Mesothelial cell of epicardium (in vitro differentiated cells): ENCODE measurements at places on chromosomes 2 and 18. TPM values are rescaled to one million over a fixed set of nuclear protein-coding genes. Genes with fewer than 3 reads are reported as not detected.

- no peak for DNase-seq
Measured at GRCh38 chr2:230922951-230923717, 1.9 kb downstream of the GPR55 start.

GRCh38 chr2:11100976-11101375 is 54.3 kb upstream of the SLC66A3 start:
- no peak for DNase-seq

DNA sequence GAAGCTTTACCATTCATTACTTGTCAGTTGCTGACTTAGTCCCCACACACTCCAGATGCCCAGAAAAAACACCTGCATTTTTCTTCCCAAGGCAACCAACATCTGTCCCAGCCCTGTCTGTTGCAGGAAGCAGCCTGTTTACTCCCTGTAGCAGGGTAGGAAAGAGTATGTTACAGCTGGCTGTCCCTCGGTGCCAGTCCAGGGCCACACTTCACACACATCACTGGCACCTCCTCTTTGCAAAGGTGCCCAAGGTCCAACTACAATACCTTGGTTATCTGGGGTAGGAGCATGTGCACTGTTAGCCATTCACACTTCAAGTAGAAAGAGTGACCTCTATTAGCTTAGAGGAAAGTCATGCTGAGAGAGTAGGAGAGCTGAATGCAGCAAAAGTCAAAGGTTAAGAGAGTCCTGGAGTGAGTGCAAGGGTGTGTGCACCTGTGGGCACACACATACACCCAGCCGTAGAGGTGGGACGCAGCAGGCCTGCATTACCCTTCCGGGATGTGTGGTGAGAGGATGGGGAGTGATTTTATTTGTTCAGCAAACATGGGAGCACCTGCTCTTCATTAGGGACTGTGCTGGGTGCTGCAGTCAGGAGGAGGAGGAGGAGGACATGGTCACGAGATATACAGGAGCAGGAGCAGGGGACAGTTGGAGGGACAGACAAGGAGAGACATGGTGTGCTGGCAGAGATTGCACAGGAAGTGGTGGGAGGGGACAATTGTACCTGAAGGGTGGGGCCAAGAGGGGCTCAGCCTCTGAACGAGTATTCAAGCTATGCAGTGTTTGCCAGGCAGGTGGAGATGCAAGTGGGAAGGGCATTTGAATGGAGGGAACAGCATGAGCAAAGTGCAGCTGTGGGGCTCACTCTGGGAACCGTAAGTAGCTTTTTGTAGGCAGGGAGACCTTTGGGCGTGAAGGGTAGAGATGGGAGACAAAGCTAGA is 69.8 kb downstream of the TSN start:
- DNase-seq, result no peak

DNA sequence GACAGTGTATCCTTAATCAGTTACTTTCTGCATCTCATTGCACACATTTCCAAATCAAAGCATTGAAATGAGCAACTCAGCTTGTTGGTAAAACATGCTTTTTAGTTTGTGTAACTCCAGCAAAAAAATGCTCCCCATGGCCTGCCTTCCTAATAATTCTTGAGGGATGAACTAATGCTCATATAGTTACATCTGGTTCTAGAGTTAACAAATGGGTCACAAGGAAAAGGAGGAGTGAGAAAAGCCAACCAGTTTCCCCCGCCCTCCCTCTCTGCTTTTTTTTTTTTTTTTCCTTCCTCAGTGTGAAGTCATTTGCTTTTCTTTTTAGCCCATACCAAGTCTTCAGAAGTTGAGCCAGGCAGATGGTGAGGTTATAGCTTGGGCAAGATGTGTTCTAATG is 231.7 kb downstream of the MTX2 start:
- DNase-seq, result no peak

DNA sequence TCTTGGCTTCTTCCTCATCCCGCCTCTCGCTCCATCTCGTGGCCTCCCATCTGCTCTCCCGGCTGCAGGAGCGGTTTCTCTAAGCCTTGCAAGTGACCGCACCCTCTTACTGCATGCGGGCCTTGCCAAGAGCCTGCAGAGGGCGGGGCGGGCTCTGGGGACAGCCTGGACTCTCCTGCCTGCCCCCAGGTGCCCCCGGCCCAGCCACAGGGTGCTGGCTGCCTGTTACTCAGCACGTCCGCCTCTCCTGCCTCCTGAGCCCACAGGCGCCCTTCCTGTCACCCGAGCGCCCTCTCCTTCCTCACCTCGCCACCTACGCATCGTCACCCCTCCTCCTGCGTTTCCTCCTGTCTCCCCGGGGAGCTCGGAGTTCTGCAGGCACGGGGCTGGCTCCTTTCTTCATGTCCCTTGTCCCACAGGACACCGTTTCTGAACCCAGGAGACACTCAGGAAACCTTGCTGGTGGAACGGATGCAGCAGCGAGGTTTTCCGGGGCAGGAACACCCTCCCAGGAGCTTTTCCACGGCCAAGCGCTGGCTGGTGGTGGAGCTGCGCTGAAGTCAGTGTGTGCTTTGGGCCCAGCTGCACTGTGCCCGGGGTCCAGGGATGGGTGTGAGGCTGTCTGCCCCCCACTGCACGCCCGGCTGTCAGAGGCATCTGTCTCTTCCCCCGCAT is 28.5 kb downstream of the HPCAL1 start:
- no peak for DNase-seq

GRCh38 chr2:157874997-157875640 is 1.0 kb downstream of the ACVR1 start:
- no peak for DNase-seq

DNA sequence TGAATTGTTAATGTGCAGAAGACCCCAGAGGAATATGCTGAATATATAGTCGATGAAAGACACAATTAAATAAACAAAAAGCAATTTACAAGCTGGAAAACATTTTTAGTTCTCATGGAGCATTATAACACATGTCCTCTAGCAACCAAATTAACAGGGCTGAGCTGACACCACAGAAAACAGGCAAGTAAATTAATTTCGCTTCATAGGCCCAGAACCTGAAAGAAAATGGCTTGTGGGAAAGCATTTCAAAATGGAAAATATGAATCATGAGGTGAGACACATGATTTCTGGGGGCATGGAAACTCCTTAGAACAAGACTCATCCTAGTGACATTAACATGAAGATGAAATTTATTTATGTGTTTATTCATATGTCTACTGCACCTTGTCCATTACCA is 25.0 kb upstream of the RNF152 start:
- DNase-seq, result no peak

DNA sequence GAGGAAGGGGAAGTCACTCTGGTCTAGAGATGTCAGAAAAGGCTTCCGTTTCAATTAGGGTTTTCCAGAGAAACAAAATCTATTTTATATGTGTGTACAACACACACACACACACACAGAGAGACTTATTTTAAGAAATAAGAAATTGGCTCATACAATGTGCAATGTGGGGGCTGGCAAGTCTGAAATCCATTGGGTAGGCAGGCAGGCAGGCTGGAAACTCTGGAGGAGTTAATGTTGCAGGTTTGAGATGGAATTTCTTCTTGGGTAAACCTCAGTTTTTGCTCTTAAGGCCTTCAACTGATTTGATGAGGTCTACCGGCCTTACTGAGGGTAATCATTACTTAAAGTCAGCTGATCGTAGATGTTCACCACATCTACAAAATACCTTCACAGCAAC is 62.6 kb downstream of the MDH1 start:
- no peak for DNase-seq

- DNase-seq, result no peak
Measured at GRCh38 chr2:100802066-100802465, 17.9 kb upstream of the NPAS2 start.

GRCh38 chr18:48711651-48712486 is 173.0 kb downstream of the CTIF start:
- DNase-seq, result no peak

WNT6 gene
- 106 to 118 TPM (median 115 TPM) in 3 replicates for total RNA-seq

NAGK gene
- 90.5 to 98.4 TPM (median 96.2 TPM) in 3 replicates for total RNA-seq

EN1 gene
- 17.7 to 18.3 TPM (median 17.9 TPM) in 3 replicates for total RNA-seq

CCDC150 gene
- 16.6 to 18.0 TPM (median 16.8 TPM) in 3 replicates for total RNA-seq

MARCHF4 gene
- total RNA-seq, result 0.05 to 0.09 TPM (median 0.09 TPM) in 3 replicates

ORMDL1 gene
- 67.8 to 84.7 TPM (median 73.3 TPM) in 3 replicates for total RNA-seq

OSGEPL1 gene
- total RNA-seq, result 10.7 to 11.3 TPM (median 10.9 TPM) in 3 replicates

SNORC gene
- total RNA-seq, result 3.4 to 6.0 TPM (median 4.1 TPM) in 3 replicates
